SK-N-SH (cell line): ENCODE measurements at places on chromosomes 5 and 9. TPM values are rescaled to one million over a fixed set of nuclear protein-coding genes. Genes with fewer than 3 reads are reported as not detected.

CD72 gene
- polyA plus RNA-seq: 2.5 and 2.7 TPM in 2 replicates

CDH6 gene
- 1.1 and 1.4 TPM in 2 replicates for polyA plus RNA-seq

TRIM36 gene
- polyA plus RNA-seq: 0.16 and 0.42 TPM in 2 replicates

TAL2 gene
- polyA plus RNA-seq: 0.15 and 0.47 TPM in 2 replicates

DNA sequence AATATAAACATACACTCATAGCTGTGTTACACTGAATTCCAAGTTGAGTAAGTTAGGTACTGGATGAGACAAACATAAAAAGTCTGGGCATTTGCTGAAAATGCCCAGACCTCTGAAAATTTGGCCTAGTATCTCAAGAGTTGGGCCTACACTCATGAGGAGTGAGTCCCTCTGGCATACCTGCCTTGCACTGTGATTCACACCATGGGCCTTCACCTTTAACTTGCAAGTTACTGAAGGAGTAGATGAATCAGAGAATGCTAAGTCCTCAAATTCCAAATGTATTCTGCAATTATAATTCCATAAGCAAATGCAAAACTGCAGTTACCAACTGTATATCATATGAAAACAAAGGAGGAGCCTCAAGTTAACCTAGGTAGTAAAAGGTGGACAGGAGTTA is 32.3 kb upstream of the C9orf40 start:
- no peak for DNase-seq

GRCh38 chr5:16485656-16486055 is 20.1 kb upstream of the ZNF622 start:
- no peak for DNase-seq

DNA sequence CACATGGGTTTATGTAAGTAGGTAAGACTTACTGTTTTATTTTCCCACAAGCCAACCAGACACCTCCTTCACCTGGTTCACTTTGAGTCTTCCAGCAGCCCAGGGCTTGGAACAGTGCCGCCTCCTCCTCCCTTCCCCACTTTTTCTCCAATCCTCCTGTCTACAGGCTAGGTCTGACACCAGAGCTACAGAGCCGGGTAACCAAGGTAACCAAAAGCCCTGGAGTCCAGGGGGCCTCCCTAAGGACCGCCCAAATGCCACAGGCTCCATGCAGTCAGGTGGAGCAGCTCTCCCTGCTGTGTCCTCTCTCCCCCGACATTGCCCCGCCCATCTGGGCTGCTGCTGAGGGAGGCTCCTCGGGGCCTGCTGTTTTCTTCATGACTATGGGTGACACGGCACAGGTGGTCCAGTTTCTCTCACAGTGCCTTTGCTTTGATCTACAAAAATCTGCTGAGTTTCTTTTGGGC is 138.0 kb upstream of the EFNA5 start:
- no peak for DNase-seq

GRCh38 chr5:151469992-151470391 is 22.6 kb downstream of the SLC36A1 start:
- no peak for DNase-seq

- no peak for DNase-seq
Measured at GRCh38 chr5:27458287-27458686, 419.9 kb upstream of the CDH9 start.

- DNase-seq: no peak
Measured at GRCh38 chr5:40277161-40277906, 402.4 kb upstream of the PTGER4 start.

- DNase-seq: no peak
Measured at GRCh38 chr5:73764586-73764985, 138.6 kb downstream of the ARHGEF28 start.

DNA sequence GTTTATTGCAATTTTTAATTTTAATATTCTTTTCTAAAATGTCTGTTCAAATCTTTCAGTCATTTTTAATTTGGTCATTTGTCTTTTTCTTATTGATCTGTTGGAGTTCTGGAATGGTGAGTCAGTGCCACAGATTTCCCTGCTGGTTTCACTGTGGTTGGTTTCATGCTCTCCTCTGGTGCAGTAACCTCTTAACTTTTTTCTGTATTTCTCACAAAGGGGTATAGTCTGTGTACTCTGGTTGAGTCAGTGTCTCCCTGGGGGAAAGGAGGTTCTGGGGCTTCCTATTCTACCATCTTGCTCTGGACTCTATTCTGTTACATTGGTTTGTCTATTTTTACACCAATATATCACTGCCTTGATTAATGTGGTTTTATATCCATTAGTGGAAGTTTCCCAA is 178.8 kb downstream of the CSNK1G3 start:
- no peak for DNase-seq

DNA sequence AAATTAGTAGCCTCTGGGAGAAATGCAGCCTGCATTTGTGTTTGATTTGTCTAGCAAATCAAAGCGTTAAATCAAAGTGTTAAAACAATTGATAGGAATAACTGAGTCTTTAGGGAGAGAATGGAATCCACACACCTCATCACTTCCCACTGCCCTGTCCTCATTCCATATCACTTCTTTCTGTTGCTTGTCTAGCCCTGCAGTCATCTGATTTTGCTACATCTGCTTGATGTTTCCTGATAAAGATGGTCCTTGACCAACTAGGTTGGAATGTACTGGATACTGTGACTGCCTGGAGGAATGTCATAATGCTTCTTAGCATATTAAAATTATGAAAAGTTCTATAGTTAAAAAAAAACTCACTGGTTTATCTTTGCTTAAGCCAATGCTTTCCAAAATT is 119.9 kb downstream of the DOCK2 start:
- DNase-seq: no peak

DNA sequence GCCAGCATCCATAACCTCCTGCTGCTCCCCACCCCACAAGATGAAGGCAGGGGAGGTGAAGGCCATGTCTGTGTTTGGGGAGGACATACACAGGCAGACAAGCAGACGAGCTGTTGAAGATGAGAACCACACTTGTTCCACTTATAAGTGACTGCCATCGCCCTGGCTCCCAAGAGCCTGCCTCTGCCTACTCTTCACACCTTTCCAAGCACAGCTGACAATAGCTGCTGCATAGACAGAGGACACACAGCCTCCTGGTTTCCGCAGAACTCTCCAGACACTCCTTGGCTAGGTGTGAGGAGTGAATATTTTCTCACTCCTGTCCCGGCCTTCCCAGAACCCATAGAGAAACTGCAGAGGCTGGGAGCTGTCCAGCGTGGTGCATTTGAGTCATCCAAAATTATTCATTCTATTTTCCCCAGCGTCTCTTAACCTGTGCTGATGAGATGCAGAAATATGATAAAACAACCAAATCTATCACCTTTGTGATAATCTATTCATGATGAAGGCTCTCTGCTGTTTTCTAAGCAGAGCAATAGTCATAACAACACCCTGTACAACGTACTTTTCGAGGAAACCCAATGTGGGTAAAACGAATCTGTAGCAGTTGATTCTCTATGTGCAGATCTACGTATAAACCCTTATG is 24.7 kb downstream of the KLF9 start:
- DNase-seq: no peak

DNA sequence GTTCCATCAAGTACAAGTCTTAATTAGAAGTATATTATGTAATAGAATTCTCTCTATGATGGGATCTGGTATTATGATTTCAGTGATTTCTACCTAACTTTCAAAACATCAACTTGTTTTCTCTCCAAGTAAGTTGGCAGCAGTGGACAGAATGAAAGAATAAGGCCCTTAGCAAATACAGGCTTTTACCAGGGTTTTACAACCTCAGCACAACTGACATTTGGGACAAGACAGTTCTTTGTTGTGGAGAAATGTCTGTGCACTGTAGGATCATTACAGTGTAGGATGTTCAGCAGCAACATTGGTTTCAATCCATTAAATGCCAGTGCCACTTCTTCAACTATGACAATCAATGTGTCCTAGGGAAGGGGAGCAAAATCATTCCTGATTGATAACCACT is 48.8 kb downstream of the MLANA start:
- DNase-seq: no peak

DNA sequence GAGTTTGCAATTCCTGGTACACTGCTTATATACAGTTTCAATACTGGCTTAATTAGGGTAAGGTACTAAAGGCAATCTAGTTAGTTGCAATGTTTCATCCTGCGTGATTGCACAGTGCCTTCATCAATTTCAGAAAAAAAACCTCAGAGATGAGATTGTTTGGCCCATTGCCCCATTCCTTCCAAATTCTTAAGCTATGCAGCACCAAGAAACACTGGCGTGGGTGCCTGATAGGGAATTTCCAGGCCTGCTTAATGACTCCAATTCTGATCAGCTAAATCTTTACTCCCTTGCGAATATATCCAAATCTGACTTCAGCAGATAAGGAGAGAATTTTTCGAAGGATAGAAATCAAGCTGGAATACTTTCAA is 35.9 kb upstream of the GAS1 start:
- no peak for DNase-seq

GRCh38 chr9:81649475-81650240 is 39.7 kb downstream of the TLE1 start:
- no peak for DNase-seq
